Stimulated activated CD4-positive, alpha-beta T cell treated with anti-CD3 and anti-CD28 coated beads, Interleukin-15, amount 100 ng/mL, for 1 hour (primary cell): ENCODE measurements at places on chromosomes 5 and 9.

GRCh38 chr5:117691081-117691870, 1116.7 kb upstream of the SEMA6A start:
- DNase-seq: no peak

GRCh38 chr5:109102096-109102690, 307.6 kb downstream of the PJA2 start:
- no peak for DNase-seq

DNA sequence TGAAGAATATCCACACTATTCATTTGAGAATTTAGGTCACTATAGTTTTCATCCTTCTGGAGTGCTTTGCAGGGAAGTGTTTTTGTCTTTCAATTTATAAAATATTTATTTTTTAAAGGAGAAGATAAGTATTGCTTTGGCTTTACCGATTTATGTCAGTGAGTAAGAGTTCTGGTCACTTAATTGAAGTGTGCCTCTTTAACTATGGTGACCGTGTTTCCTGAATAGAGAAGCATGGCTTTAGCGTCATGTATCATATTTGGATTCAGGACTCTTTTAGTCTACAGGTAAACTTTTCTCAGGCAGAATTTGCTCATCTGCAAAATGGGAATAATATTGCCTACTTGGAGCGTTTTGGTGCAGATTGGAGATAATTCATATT, 902 bp downstream of the BDP1 start:
- no peak for DNase-seq

- no peak for DNase-seq
These were observed 54.7 kb downstream of the IRX1 start for GRCh38 chr5:3650320-3650719.

- DNase-seq: no peak
These were observed 449 bp upstream of the ADCY2 start for GRCh38 chr5:7395432-7395946.

DNA sequence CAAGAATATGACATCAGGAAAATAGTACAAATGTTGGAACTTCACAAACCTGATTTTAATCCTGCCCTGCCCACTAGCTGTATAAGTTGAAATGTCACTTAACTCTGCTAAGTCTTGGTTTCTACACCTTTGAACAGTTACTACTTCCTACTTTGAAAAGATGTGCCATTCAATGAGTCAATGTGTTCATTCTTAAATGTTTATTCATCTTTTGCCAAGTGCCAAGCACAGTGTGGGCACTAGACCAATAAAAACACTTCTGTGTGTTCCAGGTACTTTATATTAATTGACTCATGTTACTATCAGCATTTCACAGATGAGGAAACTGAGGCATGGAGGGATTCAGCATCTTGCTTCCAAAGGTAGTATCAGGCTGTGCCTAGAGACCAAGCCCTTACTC, 12.8 kb downstream of the PDCL start:
- DNase-seq: no peak

- no peak for DNase-seq
These were observed 45.4 kb downstream of the ALDH1A1 start for GRCh38 chr9:72907421-72907820.

DNA sequence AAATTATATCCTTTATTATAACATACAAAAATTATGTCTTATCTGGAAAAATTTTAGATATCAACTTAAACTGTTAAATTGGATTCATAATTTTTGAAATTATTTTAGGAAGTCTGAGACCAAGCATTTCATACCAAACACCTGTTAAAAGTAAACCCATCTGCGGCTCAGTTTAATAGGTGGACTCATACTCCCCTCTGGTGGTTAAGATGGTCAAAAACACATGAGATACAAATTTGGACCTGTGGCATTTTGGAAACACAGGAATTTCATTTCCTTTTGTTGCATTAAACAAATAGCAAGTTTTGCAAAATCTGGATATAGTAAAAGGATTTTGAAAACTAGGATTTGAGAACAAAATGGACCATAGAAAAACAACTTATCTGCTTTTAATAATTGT, 53.7 kb downstream of the RGMB start:
- no peak for DNase-seq

- DNase-seq: no peak
These were observed 77.2 kb downstream of the SLCO6A1 start for GRCh38 chr5:102421647-102422046.
